GM12892 (cell line): ENCODE measurements at places on chromosomes 1 and 21.

- no peak for DNase-seq
These were observed 1.7 kb downstream of the PIP5K1A start for GRCh38 chr1:151199873-151200581.

- no peak for DNase-seq
These were observed 46.1 kb upstream of the FBXO28 start for GRCh38 chr1:224067621-224068457.

- no peak for DNase-seq
These were observed 12.9 kb upstream of the KCNE1 start for GRCh38 chr21:34524646-34525601.

GRCh38 chr1:200938955-200939354 is 44.3 kb downstream of the INAVA start:
- no peak for DNase-seq

- no peak for DNase-seq
These were observed 1.0 kb downstream of the TP53BP2 start for GRCh38 chr1:223844787-223845036.

- DNase-seq, result no peak
These were observed 101.5 kb upstream of the TLR5 start for GRCh38 chr1:223244366-223245103.

- no peak for DNase-seq
These were observed 1152.0 kb upstream of the B3GALT2 start for GRCh38 chr1:194338241-194338948.

DNA sequence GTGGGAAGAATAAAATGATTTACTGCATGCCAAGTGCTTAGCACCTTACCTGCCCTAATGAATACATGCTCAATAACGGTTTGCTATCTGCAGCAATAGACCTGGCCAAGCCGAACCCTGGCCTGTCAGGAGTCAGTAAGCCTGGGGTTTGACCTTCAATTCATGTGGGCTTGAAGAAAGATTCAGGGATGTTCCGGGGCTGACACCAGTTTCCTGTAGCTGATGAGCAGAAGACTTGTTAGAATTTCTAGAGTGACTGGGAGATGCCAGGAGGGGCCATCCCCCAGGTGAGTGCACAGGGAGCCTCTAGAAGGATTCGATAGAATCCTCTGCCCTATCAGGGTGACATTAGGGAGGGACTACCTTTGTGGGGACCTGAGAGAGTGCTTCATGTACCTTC is 210.9 kb downstream of the HIVEP3 start:
- DNase-seq, result no peak

- DNase-seq, result no peak
These were observed 2.0 kb downstream of the CAMSAP2 start for GRCh38 chr1:200740571-200741208.

- no peak for DNase-seq
These were observed 45.0 kb upstream of the KIRREL1 start for GRCh38 chr1:157948312-157949073.

GRCh38 chr21:18350216-18350615 is 53.4 kb downstream of the TMPRSS15 start:
- no peak for DNase-seq

DNA sequence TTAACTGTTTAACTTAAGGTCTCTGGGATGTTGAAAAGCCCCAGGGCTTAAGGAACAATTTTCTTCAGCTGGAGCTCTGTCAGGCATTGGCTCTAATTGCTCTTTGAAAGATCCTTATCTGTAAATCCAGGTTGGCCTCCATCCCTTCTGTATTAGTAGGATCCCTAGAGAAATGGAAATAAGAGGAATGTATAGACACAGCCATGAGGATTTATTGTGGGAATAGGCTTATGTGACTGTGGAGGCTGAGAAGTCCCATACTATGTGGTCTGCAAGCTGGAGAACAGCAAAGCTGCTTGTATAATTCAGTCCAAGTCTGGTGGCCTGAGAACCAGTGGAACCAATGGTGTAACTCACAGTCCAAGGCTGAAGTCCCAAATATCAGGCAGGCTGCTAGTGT is 47.6 kb upstream of the VAV3 start:
- DNase-seq, result no peak

GRCh38 chr1:66452162-66452561 is 81.8 kb upstream of the SGIP1 start:
- DNase-seq, result no peak

DNA sequence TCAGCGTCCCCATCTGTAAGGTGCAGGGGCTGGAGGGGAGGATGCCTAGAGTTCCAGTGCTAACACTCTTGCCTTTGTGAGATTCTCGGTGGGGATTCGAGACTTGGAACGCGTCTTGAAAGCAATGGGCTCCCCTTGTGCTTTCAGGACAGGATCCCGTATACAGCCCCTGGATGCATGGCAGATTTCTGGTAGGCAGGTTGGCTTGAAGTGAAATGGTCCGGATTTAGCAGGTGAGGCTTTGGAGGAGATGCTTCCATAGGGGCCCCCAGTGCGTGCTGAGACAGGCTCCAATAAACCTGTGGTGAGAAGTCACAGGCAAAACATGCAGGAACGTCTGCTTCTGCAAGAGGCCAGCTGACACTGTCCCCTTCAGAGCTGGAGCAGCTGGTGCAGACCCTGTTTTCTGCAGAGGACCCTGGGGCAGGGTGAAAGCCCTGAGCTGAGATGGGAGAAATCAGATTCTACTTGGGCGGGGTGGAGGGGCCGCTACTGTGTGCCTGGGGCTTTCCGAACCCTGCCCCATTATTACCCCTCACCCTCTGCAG is 270.4 kb downstream of the PTPRU start:
- no peak for DNase-seq

GRCh38 chr21:40049931-40050290 is 182.7 kb downstream of the PCP4 start:
- DNase-seq, result no peak

- no peak for DNase-seq
These were observed 262.5 kb upstream of the B3GALT2 start for GRCh38 chr1:193448682-193449461.

DNA sequence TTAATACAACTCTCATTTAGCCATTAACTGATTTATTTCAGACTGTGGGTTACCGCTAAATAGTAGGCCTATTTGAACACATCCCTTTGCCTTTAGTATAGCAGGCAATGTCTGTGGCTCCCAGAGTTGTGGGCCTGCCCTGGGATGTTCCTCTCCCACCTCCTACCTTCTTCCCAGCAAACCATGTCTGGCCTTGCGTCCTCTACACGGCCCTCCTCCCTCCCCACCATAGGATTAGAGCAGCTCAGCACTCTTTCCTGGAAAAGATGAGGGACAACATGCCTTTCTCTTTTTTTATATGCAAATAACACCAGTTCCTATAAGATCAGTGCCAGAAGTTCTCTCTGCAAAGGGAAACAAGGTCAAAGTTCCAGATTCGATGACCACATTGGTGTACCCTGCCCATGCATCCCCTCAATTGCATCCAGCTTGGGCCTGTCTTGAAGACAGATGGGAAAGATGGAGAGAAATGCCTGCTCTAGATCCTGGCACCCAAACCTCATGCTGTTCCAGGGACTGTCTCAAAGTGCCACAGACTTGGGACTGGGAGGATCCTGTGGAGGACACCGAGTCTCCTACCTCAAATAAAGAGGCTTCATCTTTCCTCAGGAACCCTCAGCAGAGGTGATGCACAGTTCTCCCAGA is 57.2 kb downstream of the CD46 start:
- DNase-seq, result no peak

- no peak for DNase-seq
These were observed 959 bp upstream of the SDC3 start for GRCh38 chr1:30909365-30910068.

DNA sequence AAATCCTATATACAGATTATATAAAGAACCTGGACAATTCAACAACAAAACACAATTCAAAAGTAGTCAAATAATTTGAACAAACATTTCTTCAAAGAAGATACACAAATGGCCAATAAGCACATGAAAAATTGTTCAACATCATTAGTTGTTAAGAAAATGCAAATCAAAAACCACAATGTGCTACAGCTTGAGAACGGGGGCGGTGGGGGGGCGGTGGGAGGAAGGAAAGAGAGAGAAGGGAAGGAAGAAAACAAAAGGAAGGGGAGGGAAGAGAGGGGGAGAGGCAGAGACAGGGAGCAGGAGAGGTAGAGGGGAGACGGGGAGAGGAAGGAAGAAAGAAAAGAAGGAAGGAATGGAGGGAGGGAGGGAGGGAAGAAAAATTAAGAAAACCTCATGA is 44.1 kb downstream of the ASH1L start:
- no peak for DNase-seq

DNA sequence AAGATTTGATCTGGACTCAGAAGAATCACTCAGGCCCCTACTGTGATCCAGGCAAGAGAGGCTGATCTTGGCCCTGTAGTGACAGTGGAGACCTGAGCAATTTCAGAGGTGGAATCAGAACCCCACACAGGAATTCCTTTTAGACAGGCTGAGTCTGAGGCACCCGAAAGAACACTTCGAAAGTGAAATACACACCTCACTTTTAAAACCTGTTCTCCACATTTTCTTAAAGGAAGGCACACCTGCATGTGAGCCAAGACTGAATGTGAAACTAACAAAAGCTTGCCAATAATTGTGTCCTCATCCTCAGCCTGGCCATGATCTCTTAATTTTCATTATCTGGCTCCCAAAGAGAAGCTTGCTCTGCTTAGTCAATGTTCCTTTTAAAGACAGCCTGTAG is 32.2 kb downstream of the SIPA1L2 start:
- DNase-seq, result no peak

- DNase-seq, result no peak
These were observed 60.0 kb upstream of the HMCN1 start for GRCh38 chr1:185674201-185674600.

DNA sequence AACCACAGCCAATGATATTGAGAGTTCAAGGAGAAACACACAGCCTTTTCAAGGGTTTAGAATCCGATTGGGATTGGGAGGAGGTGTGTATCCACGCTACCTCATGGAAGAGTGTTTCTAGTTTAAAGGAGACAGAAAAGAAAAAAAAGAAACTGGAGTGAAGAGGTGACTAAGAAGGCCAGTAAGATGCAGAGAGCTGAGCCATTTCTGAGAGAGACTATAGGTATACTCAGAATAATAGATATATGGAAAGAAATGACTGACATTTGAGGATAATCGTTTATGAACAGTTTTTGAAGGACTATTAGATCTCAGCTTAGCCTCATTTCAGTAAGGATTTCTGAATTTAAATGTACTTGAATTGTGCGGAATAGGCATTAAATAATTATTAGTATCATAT is 42.8 kb downstream of the LRRC8C start:
- no peak for DNase-seq

GRCh38 chr1:38917337-38917736 is 24.3 kb downstream of the RHBDL2 start:
- no peak for DNase-seq

DNA sequence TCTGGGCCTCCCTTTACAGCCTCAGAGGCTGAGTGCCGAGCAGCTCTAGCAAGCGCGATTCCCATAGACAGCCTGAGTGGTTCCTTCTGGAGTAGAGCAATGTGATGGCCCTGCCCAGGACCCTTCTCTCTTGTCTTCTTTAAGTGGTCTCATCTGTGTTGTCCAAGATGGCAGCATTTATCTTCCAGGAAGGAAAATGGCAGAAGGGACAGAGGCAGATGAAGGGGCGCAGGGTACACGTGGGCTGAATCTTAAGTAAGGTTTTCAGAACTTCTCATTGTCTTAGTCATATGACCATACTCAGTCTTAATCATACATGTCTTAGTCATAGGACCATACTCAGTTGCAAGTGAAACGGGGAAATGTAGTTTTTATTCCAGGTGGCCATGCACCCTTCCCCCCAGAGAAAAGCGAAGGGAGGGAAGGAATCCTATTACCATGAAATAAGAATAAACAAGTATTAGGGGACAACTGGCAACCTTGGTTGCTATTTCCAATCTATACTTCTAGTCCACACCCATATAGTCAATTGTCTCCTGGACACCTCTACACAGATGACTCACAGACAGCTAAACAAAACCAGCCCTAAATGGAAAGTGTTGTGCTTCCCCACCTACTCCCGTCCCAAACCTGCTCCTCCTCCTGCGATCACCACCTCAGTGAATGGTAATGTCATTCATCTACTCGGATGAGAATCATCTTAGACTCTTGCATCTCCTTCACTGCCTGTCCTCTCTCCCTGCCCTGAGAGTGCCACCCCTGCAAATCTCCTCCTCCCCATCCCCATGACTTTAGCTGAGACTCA is 13.3 kb downstream of the OVAAL start:
- DNase-seq, result no peak

DNA sequence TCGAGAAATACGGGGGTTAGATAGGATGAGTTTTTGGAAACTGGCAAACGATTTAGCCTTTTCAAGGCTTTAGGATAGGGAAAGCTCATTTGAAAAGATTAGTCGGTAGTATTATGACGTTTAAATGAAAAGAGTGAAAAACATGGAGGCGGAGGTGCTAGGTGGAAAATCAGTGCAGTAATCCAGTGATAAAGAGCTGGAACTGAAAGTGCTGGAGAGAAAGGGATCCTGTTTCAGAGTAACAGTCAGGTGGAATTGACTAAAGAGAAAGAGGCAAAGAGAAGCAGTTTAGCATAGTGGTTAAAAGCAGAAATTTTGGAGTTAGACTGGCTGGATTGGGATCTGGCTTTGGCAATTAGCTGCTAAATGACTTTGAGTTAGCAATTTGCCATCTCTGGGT is 945 bp downstream of the WDR3 start:
- no peak for DNase-seq

DNA sequence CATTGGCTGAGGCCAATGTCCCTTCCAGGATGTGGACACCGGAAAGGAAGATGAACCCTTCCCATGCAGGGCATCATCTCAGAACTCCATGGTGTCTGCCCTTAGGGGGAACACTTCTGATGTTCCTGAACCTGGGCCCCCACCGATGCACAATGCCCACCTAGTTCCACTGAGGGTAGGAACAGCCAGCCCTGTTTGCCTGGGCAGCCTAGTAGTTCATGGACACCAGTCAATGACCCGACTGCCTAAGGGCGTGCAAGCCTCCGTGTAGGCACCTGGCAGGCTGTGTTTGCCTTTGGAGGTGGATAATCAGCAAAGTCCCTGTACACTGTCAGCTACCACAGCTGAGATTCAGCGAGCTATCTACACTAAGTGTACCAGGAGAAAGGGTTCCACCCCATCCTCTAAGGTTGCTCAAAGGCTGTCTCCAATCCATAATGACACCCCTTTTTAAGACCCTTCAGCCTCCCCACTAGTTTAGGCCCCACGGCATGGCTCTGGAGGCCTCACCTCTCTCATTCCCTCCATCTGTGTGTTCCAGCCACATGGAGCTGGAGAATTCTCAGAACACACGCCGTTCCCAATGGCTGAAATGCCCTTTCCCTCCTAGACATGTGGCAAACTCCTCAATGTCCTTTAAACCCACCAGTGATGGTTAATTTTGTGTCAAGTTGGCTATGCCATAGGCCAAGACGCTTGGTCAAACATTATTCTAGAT is 124.8 kb upstream of the EDN2 start:
- DNase-seq, result no peak

GRCh38 chr1:234893725-234894630 is 234.7 kb downstream of the TOMM20 start:
- no peak for DNase-seq

DNA sequence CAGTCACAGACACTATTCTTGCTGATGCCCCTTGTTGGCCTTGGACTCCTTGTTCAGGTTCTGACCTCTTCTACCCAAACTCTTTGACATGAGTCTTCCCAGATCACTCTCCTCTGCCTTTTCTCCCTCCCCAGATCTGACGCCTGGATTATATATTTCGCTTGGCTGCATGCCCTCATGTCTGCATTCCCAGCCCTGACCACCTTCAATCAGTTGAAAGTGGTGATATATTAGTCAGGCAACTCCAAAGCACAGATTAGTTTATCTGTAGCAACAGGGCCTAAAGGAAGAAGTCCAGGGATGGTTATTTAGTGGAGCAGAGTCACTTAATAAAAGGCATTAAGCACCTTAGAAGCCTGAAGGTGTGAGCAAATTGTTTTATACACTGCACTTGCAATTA is 110.0 kb upstream of the GUCA2B start:
- no peak for DNase-seq
